ENCODE measurements at places on chromosomes 4 and X.

DNA sequence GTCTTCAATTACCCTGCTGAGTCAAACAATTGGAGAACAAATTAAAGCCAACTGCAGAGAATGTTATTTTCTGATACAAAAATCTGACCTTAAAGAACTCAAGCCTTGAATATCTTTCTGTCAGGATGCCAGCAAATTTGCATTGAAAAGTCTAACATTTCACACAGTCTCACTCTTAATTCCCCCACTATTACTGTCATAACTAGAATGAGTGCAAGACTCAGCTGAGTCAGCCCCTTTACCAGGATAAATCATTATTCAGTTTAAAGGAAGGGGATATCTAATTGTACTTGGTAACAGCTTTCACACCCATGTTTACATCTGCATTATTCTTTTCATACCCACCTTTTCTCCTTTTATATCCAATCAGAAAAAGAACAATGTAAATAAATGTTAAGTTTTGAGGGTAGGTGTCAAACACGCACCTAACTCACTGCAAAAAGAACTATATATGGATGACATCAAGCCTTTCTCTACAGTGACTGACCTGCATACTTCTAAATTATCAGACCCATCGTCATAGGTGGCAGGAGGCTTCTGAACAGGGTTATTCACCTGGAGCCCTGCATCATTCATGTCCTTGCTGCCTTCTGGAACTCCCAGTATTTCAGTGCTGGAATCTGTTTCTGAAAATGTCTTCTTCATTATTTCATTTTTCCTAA is 117.4 kb downstream of the TMA16 start:
- no peak for DNase-seq

DNA sequence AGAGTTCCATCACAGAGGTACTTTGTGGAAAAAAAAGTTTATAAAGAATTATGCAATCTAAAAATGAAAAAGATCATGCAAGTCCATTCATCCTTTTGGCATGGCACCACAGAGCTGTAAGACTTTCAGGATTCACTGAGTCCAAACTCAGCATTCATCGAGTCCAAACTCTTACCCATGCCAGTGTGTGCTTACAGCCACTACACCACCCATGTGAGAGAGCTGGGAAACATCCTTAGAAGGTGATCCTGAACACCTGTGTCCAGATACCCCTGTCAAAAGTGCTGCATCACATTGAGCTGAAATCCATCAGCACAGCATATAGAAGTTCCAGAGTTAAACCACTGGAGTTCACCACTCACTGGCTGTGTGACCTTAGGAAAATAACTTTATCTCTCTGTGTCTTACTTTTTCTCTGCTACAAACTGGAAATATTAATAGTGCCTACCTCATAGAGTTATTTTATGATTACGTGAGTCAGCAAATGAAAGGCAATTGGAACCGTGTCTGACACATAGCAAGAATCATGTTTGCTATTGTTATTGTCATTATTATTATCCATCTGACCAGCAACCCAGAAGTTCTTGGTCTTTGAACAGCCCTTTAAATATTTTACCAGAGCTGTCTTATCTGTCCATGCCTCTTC is 115.0 kb upstream of the FTHL17 start:
- DNase-seq: no peak

DNA sequence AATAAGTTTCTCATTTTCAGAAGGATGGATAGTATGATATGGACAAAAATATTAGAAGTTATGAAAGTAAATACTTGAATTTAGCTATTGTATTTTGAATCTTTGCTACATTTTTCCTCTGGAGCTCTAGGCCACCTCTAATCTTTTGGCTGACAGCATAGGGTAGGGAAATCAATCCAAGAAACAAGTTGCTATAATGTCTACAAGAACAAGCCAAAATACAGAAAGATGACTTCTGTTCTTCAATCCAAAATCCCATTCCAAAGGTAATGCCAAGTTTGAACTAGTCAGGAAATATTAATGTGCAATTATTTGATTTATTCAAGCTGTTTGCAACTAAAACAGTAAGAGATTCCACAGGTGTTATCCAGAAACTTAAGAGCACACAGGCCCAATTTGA is 1323.1 kb downstream of the ADGRL3 start:
- no peak for DNase-seq

GRCh38 chr4:79906303-79906702 is 166.7 kb downstream of the ANTXR2 start:
- no peak for DNase-seq

- no peak for DNase-seq
Observed at GRCh38 chr4:102343964-102344519, 1.2 kb downstream of the SLC39A8 start.

GRCh38 chr4:101600287-101600686 is 190.2 kb upstream of the BANK1 start:
- DNase-seq: no peak

- DNase-seq: no peak
Observed at GRCh38 chr4:663046-663437, 11.0 kb downstream of the ATP5ME start.

- no peak for DNase-seq
Observed at GRCh38 chr4:18109676-18110075, 88.1 kb upstream of the LCORL start.

DNA sequence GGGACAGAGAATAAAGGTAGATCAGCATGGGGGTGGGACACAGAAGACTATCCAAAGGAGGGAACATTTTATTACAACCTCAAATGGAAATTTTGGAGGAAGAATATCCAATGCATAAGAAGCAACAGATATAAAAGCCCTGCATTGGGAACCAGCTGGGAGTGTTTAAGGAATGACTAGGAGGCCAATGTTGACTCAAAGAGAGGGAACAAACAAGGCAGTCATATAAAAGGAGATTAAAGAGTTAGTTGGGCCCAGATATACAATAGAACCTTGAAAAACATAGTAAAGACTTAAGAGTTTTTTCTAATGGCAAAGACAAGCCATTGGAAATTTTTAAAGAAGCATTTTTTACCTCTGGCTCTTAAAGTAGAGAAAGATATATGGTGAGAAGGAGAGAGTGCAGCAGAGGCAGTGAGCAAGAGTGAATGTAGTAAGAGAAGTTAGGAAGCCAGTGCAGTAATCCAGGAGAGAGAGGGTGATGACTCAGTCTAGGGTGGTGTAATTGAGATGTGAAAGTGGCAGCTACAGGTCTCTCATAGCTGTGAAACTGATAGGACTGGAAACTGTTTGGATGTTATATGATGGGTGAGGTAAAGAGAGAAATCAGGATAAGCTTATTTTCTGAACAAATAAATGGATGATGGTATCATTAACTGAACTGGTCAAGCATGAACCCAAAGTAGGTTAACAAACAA is 182.2 kb upstream of the ATOH1 start:
- DNase-seq: no peak

DNA sequence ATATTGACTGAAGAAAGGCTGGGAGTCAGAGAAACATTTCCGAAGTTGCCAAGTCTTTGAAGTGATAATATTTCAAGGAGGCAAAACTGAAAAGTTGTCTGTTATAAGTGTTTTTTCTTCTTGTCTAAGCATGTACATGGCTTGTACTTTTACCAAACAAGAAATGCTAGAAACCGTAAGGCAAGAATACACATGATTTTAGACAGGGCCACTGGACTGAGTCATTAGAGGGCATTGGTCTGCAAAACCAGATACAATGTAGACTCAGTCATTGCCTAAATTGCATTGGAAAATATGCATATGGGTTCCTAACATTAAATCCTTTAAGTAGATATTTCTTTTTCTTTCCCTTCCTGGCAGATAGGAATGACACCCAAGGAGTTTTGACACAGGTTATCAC is 284.9 kb upstream of the PUDP start:
- no peak for DNase-seq

- DNase-seq: no peak
Observed at GRCh38 chr4:121554382-121554781, 142.4 kb downstream of the ANXA5 start.

DNA sequence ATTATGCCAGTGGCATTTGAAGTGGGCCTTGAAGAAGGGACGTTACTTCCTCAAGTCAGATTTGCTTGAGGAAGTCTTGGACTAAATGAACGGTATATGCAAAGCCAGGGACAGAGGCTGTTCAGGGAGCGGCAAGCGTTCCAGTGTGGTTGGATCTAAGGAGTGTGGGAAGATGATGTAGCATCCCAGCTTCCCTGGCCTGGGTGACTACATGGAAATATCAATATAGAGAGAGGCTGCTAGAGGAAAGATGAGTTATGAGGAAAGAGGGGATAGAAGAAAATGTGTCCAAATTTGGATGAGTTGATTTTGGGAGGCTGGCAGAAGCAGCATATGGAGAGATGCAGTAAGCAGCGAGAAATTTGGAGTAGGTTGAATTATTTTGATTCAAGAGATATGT is 432.5 kb upstream of the TENM3 start:
- no peak for DNase-seq

DNA sequence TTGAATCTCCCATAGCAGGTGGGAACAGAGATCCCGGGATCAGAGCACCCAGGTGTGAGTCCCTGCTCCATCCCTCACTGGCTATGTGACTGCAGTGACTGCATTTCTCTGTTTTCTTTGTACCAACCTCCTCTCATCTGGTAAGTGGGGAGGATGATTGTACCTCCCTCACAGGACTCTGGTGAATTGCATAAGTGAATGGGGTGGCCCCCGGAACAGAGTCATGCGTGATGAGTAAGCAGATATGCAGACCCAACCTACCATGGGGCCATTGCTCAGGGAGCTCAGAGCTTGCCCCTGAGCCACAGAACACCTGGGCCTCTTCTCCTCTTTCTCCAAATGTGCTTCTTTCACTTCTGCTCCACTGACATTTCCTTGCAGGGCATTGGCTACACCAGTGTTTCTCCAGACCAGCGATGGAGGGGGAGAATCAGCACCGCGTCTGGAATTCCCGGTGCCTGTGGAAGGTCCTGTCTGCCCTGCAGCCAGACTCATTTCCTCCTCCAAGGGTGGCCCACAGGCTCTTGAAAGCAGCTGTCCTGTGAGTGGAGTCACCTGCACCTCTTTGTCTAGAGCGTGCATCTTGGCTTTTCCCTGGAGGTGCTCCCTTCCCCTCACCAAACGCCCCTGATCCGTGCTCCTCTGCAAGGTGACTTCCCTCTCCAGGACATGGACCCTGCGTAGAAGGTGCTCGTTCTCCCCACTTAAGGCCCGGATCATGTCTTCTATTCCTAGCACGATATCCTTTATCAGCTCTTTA is 30.0 kb downstream of the C4orf50 start:
- DNase-seq: no peak

DNA sequence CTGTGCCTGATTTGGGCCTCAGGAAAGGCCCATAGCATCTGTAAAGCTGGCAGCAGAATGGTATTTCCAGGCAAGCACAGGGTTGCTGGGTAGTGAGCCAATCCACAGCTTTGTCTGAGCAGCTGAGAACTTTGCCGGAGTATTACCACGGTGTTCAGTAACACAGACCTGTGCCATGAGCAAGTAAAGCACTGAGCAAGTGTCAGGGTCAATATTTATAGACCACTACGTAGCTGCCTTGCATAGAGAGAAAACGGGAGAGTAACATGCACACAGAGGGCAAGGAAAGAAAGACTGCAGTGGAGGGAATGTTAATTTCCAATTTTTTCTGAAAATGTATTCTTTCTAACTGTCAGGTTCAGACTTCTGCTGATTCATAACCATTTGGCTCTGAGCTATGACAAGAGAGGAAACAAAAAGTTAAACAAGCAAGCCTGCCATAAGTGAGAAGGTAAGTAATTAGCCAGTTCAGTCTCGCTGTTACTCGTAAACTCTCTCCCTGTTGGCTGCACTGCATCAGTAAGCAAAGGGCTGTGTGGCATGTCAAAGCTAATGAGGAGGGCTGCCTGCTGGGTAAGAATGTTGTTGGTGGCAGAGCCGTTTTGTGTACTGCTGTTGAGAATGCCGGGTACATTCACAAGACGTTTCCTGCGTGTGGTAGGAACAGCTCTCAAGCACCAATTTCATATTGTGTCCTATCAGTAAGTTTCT is 238.1 kb downstream of the BMPR1B start:
- DNase-seq: no peak

DNA sequence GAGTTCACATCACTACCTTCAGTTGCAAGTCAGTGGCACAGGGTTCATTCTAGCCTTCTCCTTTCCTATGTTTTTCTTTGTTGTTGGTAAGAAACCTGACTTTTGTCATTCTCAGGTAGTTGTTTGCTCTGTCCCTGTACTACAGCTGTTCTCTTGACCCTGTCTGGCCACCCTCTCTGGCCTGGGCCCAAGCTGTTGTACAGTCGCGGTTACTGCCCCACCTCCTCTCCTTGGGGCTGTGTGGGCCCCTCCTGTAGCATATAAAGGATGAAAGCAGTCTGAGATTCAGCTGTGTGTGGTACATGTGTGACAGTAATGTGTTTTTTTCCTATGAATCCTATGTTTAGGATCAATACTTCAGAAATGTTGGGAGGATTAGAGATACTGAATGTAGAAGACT is 12.5 kb downstream of the MOB1B start:
- DNase-seq: no peak

DNA sequence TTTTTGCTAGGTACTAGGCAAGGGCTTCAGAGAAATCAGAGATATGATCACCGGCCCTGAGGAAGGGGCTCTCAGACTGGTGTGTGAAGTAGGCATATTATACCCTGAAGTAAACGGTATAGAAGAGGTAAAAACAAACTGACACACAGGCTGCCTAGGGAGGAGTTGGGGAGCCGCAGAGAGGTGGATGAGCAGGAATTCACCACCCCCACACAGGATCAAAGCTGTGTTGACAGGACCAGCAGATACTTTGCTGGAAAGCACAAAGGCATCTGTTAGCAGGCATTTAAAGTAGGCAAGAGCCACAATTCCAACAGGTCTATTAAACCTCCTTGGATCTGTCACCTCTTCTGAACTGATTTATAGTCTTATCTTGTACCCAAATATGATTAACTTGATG is 71.8 kb upstream of the GPR34 start:
- DNase-seq: no peak

GRCh38 chr4:25330905-25331808 is 18.6 kb downstream of the ZCCHC4 start:
- no peak for DNase-seq

- no peak for DNase-seq
Observed at GRCh38 chrX:39642071-39642470, 455.7 kb downstream of the BCOR start.

GRCh38 chr4:184154199-184154598 is 63.5 kb downstream of the ENPP6 start:
- DNase-seq: no peak

DNA sequence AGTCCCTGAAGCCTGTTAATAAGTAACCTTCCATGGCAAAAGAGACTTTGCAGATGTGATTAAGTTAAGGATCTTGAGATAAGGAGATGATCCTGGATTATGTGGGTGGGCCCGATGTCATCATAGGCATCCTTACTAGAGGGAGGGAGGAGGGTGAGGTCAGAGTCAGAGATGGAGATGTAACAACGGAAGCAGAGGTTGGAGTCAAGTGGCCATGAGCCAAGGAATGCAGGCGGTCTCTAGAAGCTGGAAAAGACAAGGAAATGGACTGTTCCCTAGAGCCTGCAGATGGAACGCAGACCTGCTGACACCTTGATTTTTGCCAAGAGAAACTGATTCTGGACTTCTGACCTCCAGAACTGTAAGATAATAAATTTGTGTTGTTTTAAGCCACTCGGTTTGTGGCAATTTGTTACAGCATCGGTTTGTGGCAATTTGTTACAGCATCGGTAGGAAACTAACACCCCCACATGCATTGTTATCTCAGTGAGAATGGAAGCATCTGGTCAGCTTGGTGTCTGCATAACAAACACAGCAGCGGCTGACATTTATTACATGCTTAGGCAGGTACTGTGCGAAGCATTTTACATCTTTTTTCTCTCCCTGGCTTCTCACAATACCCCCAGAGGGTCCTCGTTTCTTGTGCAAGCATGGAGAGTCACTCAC is 55.6 kb downstream of the CLDN34 start:
- DNase-seq: no peak

- no peak for DNase-seq
Observed at GRCh38 chr4:30808276-30808675, 88.1 kb downstream of the PCDH7 start.
